ENCODE measurements at places on chromosomes 5 and 9. TPM values are rescaled to one million over a fixed set of nuclear protein-coding genes. Genes with fewer than 3 reads are reported as not detected.

- DNase-seq, result no peak
These were observed 4.3 kb downstream of the PRRC2B start for GRCh38 chr9:131398204-131398603.

The MEF2C gene
- total RNA-seq, result 38.6 TPM

The PCDHB12 gene
- 0.18 TPM for total RNA-seq

DNA sequence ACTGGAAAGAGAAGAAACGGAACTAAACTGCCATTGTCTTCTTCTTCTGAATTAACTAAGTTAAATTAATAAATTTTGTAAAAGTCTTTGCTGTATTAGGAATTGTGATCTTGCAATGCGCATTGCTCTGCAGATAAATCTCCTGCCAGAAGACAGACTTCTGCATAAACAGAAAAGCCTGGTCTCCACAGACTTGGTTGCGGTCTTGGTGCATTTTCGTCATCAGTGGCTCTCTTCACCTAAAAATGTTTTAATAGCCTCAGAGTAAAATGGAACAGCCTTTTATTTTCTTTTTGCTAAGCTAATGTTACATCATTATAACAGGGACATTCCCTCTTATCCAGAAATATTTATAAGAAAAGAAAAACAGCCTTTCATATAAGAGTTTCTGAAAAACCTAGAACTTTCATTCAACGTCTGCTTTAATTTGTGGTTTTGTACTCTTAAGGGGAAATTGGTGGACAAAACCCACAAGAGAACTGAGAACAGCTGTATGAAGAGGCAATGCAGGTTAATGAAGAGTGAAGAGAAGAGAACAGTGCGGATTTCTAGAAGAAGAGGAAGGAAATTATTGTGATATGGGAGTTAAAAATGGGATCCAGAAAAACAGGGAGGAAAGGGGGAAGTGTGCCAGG is 10.1 kb downstream of the IFNA5 start:
- DNase-seq, result no peak

- peak; percentile 50 for DNase-seq
These were observed at the start of gene PAM for GRCh38 chr5:102754767-102755431. Gene PAM, plus strand, starts transcription at chr5:102755305. Its CDS starts 110,891 bp downstream, at chr5:102866196.

The GARIN3 gene
- total RNA-seq, result not detected

GRCh38 chr5:81065492-81065891 is 105.3 kb downstream of the RASGRF2 start:
- DNase-seq, result no peak

The DMRTA1 gene
- total RNA-seq, result 0.90 TPM

DNA sequence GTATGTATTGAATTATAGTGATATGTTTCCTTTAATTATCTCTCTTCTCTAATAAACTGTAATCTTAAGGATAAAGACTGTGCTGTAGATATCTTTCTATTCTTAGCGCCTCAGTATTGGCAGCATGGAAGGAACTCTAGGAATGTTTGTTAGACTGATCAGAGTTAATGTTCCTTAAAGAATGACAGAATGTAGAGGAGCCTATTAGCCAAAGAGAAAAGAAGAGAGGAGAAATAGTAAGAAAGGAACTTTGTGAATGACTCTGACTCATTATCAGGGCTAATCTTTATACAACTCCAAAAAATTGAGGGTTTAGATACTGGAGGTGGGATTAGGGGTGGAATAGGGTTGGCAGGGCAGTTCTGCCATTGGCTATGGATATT is 59.0 kb upstream of the NUDT12 start:
- no peak for DNase-seq

DNA sequence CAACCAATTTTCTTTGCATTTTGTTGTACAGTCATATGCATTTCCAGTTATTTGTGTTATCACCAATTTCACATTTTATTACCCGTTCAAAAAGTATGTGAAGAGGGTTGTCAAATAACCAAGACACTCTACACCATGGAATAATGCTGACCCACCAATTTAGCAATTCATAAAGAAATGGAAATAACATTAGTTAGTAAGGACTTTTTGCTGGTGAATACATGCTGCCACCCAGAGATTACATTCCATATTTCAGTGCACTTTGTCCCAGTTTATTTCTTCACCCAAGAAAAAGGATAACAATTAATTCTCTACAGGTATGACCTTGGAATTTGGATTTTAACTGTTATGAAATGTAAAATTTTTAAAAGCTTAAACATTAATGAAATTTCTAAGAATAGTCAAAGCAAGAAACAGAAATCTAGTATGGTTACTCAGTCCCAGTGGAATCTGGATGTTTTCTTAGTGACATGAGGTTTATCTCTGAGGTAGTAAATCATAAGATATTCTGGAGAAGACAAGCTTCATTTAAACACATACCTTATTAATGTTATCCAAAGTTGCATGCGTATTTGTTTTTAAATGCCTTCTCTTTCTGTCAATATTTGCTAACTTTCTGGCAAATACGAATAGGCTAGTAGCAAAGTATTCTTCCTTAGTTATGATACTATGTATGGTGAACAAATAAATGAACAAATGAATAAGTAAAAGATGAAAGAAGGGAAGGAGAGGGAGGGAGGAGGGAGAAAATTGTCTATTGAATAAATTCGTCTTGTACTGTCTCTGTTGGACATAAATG is 100.6 kb downstream of the CETN3 start:
- DNase-seq, result no peak

DNA sequence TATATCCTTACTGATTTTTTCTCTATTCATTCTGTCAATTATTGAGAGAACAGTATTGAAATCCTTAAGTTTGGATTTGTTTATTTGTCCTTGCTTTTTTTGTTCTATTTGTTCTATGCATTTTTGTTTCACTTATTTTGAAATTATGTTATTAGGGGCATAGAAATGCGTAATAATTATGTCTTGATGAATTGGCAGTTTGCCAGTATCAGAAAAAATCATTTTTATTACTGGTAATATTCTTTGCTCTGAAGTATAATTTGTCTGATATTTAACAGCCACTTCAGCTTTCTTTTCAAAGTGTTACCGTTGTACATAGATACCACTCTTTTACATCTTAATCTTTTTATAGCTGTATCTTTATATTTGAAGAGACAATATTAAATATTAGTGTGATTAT is 2090.9 kb upstream of the WWC1 start:
- DNase-seq, result no peak

The TAF1L gene
- total RNA-seq, result not detected

The CCDC180 gene
- total RNA-seq, result 4.2 TPM

DNA sequence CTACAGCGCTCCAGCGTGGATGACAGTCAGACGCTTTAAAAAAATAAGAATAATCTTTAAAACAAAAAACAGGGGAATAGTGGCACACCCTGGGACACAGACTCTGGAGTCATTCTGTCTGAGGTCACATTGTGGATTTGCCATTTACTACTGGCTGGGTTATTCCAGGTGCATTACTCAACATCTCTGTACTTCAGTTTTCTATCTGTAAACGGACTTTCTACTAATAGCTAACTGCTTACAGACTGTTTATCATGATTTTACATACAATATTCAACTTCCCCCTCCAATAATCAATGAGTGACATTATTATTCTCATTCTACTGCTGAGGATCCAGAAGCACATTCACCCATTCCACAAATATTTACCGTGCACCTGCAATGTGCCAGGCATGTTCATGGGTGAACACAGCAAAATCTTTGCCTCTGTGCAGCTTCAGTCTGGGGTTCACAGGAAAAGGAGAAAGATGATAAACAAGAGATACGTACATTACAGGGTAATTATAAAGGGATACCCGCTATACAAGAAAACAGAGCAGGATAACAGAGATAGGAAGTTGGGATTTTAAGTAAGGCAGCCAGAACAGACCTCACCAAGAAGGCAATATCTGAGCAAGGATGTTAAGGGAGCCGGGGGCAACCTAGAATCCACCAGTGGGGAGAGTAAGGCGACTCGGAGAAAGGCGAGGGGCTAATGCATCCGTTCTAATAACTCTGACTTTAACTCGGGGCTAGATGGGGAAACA is 984 bp upstream of the RAD23B start:
- DNase-seq, result no peak

GRCh38 chr9:116323012-116323411 is 169.4 kb downstream of the PAPPA start:
- no peak for DNase-seq

- peak; percentile 61 for DNase-seq
These were observed at the start of gene CTNNA1 for GRCh38 chr5:138752951-138753793. Gene CTNNA1, plus strand, starts transcription at chr5:138753425. Its CDS starts 28,500 bp downstream, at chr5:138781925.

The PTGES gene
- 30.9 TPM for total RNA-seq

The PCDHA1 gene
- 0.09 TPM for total RNA-seq

GRCh38 chr5:65924366-65925043 is 1.9 kb upstream of the ERBIN start:
- no peak for DNase-seq

DNA sequence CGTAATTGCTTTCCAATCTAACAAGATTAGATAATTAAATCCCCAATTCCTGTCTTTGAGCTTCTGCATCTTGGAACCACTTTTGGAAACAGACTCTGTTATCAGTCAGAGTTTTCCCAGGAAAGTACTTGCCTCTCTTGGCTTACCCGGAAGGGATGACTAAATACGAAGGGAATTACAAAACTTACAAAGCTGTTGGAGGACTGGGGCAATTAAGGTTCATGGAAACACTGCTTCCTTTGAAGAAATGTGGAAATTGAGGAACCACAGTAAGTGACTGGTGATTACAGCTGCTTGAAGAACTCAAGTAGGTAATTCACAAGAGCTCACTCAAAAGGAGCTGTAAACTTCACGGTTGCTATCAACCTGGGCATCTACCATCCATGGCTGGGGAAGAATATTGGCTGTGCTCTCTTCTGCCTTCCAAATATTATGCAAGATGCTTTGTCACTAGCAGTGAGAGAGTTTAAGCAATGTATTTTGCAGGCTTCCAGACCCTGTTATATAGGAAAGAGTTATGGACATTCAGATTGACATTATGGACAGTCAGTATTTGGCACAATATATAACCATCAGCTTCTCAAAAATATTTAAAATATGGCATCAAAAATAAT is 104.6 kb upstream of the MAN2A1 start:
- peak; percentile 45 for DNase-seq

GRCh38 chr5:181053488-181054121 is 13.5 kb downstream of the BTNL9 start:
- DNase-seq, result no peak

DNA sequence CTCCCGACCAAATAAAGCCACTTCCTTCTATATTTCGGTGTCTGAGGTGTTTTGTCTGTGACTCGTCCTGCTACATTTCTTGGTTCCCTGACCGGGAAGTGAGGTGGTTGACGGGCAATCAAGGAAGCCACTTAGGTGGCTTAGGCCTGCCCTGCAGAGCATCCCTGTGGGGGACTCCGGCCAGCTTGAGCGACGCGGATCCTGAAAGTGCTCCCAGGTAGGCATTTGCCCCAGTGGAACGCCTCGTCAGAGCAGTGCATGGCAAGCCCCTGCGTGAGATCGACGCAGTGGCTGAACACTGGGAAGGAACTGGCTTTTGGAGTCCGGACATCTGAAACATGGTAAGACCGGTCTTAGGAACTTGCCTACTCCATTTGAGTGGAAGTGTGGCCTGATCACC is 157.2 kb upstream of the COX7C start:
- no peak for DNase-seq

DNA sequence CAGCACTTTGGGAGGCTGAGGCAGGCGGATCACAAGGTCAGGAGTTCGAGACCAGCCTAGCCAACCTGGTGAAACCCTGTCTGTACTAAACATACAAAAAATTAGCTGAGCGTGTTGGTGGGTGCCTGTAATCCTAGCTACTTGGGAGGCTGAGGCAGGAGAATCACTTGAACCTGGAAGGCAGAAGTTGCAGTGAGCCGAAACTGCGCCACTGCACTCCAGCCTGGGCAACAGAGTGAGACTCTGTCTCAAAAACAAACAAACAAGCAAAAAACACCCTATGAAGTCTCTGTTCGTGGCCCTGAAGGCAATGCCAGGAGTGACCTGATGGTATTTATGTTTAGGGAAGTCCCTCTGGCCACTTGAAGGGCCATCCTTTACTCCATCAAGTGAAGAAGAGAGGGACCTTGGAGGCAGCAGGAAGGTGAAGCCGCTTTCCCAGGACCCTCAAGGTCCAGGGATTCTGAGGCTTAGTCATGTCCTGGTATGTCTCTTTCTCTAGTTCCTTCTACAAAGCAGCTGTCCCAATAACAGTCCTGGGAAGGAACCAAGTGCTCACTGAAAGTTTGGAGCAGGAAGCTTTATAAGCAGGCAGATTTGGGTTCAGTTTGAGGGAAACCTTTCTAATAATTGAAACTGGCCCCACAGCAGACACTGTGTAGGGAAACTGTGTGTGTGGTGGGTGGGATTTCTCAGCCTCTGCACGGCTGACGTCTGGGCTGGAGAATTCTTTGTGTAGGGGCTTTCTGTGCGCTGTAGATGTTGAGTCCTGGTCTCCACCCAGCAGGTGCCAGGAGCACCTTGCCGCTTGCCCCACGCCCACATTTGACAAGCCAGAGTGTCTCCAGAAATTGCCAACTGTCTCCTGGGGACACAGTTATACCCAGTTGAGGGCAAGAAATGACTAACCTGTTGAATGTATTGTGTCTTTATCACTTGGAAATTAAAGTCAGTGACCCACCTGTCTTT is 12.5 kb downstream of the PHF2 start:
- DNase-seq, result no peak

DNA sequence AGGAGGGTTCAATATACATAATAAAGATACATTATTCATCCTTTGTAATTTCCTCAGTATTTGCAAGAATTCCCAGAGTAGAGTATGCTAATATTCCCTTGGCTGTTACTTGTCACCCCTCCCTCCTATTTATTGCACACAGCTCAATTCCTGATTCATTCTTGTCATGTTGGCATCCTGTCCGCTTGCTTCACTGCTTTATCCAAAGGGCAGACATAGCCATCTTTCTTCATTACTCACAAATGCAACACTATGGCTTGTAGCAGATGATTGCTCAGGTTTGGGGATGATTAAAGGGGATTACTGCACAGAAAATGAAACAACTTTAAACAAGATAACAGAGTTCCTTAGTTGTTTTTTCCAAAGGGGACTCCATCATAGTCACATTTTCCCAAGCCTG is 1.2 kb upstream of the IL33 start:
- peak; percentile 78 for DNase-seq

DNA sequence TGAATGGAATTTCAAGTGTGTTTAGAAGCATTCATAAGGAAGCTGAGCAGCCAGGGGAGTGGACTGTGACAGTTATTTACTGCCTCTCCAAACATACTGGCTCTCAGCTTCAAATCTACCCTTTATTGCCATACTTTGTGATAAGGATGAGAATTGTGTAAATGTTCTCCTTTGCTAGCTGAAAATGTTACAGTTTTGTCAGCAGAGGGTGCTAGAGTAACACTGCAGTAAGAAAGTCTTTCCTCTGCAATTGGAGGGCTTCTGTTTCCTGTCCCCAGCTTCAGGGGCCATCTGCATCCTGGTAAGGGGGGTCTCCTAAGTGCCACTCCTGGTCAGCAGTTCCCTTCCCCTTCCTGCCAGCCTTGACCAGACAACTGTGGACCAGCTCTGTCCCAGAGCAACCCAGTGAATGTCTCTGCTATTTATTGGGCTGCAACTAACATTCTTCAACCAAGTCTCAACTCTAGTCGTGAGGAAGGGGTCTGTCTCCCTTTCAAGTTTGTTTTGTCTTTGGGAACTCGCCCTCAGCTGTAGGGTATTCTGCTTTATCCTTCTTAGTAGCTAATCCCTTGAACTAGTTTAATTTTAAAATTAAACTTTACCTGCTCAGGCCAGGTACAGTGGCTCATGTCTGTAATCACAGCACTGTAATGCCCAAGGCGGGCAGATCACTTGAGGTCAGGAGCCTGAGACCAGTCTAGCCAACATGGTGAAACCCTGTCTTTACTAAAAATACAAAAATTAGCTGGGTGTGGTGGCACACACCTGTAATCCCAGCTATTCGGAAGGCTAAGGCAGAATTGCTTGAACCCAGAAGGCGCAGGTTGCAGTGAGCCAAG is 45.3 kb downstream of the RAPGEF6 start:
- peak; percentile 83 for DNase-seq
